ENCODE measurements at places on chromosomes 12 and 14.

DNA sequence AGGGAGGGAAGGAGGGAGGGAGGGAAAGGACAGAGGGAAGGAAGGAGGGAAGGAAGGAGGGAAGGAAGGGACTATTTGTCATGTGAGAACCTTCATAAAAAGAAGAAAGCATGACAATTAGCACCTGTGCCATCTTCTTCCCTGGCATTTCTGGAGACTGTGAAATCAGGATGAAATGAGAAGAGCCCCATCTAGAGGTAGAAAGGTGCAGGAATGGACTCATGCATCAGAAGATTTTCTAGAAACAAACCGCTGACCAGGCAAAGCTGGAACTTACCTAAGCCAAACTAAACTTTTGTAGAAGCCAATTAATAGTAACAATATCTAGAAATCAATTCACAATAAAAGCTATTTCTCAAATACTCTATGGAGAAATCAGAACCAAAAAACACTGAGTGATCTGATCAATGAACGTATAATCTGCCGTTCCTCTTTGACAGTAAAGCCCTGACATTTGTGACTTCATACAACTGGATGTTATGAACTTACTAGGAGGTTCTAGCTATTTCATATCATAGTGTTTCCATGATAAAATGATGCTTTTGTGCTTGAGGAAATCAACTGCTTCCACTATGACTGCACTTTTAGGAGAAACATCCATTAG is 24.4 kb upstream of the CRACR2A start:
- peak; percentile 43 for DNase-seq

DNA sequence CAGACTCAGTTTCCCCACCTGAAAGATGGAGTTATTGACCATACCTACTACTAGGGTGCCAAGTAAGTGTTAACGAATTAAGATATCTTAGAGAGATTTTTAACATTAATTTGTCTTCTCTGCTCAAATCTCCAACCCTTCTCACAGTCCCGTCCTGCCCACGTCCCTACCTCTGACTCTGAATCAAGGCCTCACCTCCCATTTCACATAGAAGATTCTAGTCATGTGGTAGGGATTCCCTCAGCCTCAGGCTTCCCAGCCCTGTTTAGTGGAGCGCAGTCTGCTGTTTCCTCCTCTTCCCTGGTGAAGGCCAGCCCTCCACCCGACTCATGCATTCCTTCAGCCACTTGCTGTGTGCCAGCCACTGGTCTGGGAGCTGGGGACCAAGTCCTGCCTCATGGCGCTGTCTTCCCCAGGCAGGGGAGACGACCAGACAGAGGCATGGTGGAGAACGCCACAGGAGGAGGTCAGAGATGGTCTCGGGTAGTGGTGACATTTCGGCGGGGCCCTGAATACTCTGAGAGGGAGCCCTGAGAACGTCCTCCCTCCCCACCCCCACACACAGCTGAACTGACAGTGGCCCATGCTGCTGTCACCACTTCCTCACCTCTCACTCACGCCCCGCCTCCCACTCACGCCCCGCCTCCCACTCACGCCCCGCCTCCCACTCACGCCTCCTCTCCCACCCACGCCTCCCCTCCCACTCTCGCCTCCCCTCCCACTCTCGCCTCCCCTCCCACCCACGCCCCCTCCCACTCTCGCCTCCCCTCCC is 38.8 kb downstream of the TMEM63C start:
- DNase-seq: no peak

DNA sequence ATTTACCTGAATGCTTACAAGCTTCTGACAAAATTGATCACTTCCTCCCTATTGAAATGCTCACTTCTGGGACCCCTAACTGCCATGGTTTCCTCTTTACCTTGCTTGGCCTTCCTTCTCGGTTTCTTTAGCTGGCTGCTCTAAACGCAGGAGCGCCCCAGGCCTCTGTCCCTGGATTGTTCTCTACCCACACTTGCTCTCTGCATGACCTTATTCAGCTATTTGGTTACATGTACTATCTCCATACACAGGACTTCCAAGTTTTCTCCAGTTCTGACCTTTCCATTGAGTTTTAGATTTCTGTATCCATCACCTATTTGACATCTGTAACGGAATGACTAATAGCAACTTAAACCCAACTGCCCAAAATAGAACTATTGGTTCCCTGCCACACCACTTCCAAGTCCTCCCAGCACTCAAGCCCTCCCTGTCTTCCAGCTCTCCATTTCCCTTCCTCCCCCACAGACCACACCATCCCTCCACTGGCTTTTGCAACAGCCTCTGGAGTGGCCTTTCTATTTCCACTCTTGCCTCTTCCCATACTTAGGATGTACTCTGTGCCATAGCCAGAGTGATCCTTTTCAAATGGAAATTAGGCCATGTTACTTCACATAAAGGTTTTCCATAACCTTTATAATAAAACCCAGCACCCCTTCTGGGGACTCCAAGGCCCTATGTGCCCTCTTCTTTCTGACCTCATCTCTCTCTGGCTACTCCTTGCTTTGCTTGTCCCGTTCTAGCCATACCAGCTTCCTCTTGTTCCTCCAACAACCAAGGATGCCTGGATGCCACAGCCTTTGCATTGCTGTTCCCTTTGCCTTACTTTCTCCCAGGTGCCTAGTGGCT is 202.2 kb downstream of the AEBP2 start:
- DNase-seq: no peak

DNA sequence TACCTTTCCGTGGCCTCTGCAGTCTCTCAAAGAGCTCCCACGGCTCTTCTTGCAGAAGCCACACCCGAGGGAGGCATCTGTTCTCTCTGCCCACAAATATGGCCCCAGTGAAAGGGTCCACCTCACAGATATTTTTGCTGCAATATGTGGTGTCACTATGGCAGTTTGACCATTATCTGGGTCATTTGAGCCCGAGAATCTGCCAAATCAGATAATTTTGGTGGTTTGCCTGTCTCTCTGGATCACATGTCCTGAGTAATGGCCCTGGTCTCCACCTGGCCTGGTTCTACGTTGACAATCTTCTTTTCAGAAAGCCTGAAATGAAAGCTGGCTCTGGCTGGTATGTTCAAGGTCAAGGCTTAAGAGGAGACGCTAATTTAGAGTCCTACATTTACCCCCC is 5.7 kb upstream of the WSCD2 start:
- DNase-seq: no peak

- DNase-seq: no peak
Measured at GRCh38 chr12:104121001-104121400, 17.0 kb downstream of the NFYB start.

DNA sequence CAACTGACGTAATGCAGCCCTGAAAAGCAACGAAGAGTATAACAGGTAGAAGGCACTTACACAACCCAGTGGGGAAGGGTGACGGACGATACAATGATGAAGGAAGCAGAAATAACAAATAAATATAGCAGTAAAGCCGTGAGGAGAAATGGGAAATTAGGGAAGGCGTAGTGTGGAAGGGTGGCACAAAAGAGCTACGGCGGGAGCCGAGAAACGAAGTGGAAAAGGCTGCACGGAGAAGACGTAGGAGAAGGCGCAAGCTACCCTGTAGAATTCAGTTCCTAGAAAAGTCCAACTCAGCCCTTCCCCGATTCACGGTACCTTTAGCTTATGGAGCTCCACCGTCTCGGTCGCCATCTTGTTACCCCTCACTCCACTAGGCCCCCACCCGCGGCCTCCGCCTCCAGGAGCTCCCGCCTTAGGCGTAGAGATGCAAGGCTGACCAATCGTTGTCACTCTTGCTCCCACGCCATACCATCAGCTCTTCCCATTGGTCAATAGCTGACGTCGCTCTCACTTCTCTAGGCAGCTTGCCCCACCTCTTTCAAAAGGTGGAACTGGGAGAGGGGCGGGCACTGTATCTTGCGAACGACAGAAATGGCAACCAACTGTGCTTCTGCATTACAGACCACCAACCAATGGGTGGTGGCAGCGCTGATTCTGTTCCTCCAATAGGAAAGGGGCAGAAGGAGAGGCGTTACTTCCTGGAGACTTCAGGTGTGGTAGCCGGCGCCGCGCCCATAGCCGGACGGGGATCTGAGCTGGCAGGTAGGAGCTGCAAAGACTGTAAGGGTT is at the start of the genes ORMDL2 and SARNP:
TSS of gene ORMDL2 (plus strand) at position 697 of the 795 bp plus-strand sequence. CDS start 959 bp downstream, outside the sequence.
TSS of gene SARNP (minus strand) at position 380 of the 795 bp plus-strand sequence. CDS start at position 357, 23 bp downstream.
- peak; percentile 100 for DNase-seq

GRCh38 chr12:2834581-2835491 is at the start of gene NRIP2:
Gene NRIP2 (minus strand): TSS chr12:2835035. CDS start chr12:2834983, 52 bp downstream.
- DNase-seq: peak; percentile 90

- no peak for DNase-seq
Measured at GRCh38 chr12:93125126-93125525, 196.0 kb upstream of the EEA1 start.

GRCh38 chr12:54998958-54999510 is 14.5 kb upstream of the TESPA1 start:
- DNase-seq: no peak

GRCh38 chr14:94636744-94637412 is 24.7 kb downstream of the SERPINA3 start:
- DNase-seq: no peak

GRCh38 chr14:72588521-72588920 is 305.4 kb downstream of the DPF3 start:
- no peak for DNase-seq

- DNase-seq: peak; percentile 95
Measured at GRCh38 chr12:124506145-124506831, 61.1 kb downstream of the NCOR2 start.

DNA sequence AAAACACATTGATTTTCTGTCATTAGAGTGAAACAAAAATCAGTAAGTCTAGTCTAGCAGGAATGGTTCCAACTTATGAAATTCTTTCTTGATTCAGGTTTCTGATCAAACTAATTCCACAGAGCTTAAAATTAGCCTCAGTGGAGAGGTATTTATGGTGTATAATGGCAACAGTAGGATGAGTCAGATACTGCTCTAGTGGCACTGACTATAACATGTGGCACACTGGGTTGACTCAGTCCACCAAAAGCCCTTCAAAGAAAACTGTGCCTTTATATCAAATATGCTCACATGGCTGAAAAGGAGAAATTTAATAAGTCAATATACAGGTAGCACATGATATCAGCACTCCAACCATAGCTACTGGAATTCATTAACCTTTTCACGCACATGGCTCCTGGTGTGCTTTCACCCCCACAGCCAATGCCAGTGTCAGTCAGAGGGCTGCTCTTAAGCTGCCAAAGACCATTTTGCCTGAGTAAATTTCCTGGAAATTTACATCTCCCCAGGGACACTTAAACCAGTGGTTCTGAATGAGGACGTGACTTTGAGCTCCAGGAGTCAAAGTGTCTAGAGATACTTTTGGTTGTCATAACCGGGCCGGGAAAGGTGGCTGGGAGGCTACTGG is 21.7 kb upstream of the CATSPERB start:
- no peak for DNase-seq

- DNase-seq: no peak
Measured at GRCh38 chr14:97158102-97158501, 360.9 kb downstream of the VRK1 start.

DNA sequence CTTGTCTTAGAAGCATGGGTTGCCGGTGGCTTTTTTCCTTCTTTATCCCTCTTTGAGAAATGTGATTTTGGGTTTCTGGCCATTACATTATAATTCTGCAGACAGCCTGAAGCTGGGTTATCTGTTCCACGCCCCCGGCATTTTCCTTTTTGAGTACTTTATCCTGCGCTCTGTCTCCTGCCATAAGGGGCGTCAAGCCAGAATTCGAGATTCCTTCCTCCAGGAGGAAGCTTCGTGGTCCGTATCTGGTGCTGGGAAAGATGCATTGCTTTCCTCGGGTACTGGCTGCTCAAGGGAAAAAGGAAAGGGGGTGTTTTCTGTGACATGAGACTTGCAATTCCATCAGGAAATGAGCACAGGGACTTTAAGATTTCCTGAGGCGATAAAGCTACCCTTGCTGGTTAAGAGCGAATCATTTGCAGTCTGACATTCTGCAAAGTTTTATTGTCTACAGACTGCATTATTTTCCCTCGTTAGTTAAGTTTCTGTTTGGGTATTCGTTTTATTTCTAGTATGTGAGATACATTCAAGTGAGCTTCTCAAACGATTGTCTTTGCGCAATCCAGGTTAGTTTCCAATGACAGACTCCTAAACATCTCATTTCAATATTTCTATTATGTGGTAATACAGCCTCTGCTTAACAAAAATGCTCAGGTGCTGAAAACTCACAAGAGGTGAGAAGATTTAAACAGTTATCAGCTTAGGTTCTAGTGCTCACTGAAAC is 694 bp downstream of the AKAP5 start:
- DNase-seq: peak; percentile 75

GRCh38 chr12:93722835-93723567 is 45.8 kb downstream of the CRADD start:
- no peak for DNase-seq

- peak; percentile 9 for DNase-seq
Measured at GRCh38 chr12:31362115-31362758, 36.3 kb upstream of the SINHCAF start.

GRCh38 chr12:102962532-102962931 is 5.1 kb downstream of the ASCL1 start:
- DNase-seq: no peak

GRCh38 chr14:68449561-68450181 is 343.2 kb downstream of the ZFP36L1 start:
- DNase-seq: peak; percentile 62

GRCh38 chr12:103441437-103442181 is 54.2 kb downstream of the C12orf42 start:
- DNase-seq: peak; percentile 16

GRCh38 chr14:91152499-91152898 is 38.6 kb downstream of the DGLUCY start:
- no peak for DNase-seq

DNA sequence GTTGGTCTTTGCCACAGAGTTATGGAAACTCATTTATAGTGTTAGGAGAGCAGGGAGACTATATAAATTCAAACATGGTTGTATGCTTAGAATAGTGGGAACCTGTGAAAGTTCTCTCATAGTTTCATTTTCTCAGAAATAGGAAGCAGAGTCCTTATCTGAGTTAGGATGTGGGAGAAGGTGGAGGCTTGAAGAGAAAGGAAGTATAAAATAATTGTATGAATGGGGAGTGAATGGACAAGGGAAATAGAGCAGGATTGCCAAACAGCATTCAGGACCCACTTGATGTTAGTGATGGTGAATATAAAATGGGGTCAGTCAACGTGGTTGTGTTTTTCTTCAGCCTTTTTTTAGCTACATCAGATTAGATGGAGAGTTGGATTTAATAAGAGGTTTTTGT is 34.0 kb upstream of the TPH2 start:
- no peak for DNase-seq

- DNase-seq: no peak
Measured at GRCh38 chr14:38547961-38548490, 292.1 kb upstream of the CLEC14A start.

DNA sequence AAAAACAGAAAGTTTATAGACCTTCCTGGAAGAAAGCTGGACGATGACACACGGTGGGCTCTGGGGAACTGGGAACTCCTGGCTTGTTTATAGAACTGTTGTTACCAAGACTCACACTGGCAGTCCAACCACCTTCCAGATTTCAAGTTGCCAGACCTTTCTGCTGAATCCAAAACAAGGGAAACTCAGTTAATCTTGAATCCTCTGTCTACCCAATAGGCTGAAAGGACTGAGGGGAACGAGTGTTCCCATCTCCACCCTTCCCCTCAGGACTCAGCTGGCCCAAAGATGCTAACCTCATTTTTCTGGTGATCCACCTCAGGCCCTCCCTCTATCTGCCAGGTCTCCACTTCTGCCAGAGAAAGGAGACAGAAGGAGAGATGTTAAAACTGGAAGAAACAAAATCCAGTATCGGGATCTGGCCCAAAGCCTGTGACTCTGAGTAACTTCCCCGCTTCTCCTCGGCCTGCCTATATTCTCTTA is 231.4 kb downstream of the ANO2 start:
- DNase-seq: peak; percentile 75

Measured in muscle of leg (tissue), 16 donors.